ENCODE measurements at places on chromosomes 5 and 9.
A peak's percentile ranks its signal among the peaks of the same experiment; 100 is the strongest.

DNA sequence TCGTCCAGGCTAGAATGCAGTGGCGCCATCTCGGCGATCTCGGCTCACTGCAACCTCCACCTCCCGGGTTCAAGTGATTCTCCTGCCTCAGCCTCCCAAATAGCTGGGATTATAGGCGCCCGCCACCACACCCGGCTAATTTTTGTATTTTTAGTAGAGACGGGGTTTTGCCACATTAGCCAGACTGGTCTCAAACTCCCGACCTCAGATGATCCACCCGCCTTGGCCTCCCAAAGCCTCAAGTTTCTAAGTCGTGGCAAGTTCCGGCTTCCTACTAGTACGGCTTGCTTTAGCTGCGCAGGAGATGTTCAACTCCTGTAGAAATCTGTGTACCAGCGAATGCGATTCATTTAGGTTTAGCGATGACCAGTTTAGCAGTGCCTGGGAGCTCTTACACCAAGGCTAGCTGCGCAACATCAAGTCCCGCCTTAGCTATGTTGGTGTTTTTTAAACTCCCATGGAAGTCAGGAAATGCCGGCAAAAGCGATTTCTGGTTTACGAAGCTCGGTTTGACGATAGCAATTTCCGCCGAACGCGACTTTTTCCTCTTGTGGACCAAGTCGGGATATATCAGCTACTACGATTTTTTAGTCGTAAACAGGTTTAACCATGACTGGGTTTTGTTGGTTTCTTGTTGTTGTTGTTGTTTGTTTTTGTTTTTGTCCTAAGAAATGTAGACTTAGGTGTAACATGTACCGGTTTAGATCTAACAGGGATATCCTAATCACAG lies 46.4 kb downstream of the ANXA2R start:
- DNase-seq = peak; percentile 73

- DNase-seq = no peak
Measured at GRCh38 chr9:124343533-124344290, 71.5 kb downstream of the PSMB7 start.

- no peak for DNase-seq
Measured at GRCh38 chr5:80369521-80369920, 38.3 kb upstream of the ZFYVE16 start.

DNA sequence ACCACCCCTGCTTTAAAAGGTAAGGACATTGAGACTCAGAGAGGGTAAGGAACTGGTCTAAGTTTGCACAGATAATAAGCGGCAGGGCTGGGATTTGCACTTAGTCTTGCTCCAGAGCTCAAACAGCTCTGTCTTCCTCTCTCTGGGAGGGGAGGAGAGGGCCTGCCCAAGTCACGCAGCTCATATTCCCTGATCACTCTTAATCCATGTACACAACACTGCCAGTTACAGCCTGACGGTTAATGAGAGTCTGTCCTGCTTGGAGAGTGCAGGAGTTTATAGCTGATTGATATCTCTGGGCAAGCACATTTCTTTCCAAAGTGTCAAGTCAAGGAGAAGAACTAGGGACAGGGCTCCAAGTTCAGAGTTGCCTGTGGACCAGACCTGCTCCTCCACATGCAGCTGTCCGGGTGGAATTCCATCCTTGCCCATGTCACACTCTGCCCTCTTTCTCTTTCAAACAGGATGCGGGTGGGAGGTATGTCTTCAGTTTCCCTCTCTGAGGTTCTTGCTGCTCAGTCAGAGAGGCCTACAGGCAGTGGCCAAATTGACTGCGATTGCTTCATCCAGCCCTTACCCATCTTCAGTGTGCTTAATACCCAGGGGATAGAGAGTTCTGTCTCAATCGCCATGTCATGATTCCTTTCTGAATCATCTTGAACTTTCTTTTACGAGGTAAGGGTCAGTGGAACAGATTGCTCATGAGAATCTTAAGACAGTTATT lies 54.5 kb downstream of the GALNT12 start:
- no peak for DNase-seq

GRCh38 chr5:104431002-104431620 lies 868.5 kb upstream of the NUDT12 start:
- no peak for DNase-seq

- DNase-seq = no peak
Measured at GRCh38 chr5:61626639-61627282, 294.7 kb downstream of the ZSWIM6 start.

- DNase-seq = no peak
Measured at GRCh38 chr9:134329886-134330285, 3.6 kb downstream of the RXRA start.

DNA sequence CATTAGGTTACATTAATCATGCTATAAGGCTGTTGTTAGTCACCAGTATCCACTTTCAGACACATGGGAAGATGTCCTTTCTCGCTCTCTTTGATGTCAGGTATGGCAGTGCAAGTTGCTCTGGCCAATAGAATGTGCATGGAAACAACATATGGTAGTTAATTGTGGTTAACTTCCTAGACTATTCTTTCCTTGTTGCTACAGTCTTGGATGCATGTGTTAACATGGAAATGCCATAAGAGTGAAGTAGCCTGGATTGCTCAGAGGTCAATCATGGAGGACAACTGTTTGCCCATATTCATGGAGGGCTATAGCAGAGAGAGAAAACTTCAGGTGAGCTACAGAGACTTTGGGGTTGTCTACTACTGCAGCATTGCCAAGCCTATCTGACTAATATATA lies 245.8 kb upstream of the GAS1 start:
- no peak for DNase-seq

DNA sequence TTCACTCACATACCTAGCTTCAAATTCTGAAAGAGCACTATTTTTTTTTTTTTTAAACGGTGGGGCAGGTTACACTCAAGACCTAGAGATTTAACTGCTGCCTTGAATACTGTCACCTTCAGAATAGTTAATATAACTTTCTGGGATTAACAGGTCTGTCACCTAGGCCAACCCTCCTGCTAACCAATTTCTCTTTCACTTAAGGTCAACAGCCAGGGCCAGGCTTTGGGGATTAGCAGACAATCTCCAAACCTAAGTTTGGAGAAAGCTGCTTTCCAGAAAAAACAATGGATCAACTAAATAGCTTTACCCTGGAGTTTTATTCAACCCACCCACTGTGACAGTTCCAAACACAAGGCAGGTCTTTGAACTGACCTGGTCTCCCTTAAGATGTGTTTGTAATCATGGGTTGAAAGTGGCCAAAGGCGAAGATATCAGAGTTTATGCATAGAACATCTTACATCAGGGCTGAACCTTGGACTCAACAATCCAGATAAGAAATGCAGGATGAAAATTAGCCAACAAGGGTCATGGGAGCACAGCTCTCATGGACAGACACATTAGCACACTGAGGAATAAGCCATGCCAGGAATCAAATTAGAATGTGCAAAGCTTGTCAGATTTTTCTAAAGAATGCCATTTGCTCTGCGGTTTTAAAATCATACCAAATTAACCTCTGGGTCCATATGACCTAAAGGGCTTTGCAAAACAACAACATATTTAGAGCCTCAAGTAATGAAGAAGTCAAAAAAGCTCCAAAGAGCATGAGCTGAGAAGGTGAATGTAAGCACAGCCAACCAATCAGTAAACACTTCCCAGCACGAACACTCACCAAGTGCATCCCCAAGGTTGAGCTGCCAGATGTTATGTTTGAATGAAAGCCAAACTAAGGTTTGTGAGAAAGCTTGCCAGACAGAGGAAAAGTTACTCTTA lies 538.5 kb upstream of the DMAC1 start:
- no peak for DNase-seq

DNA sequence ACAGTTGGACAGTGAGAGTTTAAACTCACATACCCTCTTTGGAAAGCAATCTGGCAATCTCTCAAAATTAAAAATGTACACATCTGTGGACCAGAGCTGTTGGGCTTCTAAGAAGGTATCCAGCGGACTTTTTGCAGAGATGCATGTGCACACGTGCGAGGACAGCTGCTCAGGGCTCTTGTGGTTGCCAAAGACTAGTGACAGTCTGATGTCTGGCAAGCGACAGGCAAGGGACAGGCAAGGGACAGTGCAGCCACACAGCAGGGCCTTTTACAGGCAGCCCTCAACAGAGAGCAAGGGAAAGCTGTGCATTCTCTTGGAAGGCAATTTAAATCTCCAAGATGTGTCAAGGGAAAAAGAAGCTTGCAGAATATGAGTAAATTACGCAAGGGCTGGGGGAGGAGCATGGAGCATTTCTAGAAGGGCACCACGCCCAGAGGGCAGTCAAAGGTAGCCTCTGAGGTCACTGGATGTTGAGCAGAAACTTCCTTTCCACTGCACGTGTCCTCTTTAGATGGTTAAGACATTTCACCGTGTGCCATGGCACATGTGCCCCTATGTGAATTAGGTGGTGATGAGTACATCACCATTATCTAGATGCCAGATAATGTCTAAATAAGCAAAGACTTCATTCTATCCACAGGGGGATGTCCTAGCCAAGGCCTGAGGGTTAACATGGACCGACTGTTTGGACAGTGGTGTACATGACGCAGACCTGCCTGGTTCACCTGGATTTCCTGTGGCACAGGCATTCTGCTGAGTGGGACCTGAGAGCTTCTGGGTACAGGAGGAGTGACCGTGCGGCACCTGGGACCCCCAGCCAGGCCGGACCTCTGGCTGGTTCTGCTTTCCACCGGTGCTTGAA lies 9.1 kb downstream of the GFPT2 start:
- DNase-seq = no peak

GRCh38 chr5:168408561-168409305 lies 77.5 kb upstream of the RARS1 start:
- DNase-seq = no peak

- DNase-seq = peak; percentile 67
Measured at GRCh38 chr5:176810081-176810597, at the start of gene UNC5A. Gene UNC5A (plus strand): TSS chr5:176810559. CDS start chr5:176810751, 192 bp downstream.

GRCh38 chr9:83511051-83511450 lies 27.1 kb downstream of the FRMD3 start:
- peak; percentile 35 for DNase-seq

DNA sequence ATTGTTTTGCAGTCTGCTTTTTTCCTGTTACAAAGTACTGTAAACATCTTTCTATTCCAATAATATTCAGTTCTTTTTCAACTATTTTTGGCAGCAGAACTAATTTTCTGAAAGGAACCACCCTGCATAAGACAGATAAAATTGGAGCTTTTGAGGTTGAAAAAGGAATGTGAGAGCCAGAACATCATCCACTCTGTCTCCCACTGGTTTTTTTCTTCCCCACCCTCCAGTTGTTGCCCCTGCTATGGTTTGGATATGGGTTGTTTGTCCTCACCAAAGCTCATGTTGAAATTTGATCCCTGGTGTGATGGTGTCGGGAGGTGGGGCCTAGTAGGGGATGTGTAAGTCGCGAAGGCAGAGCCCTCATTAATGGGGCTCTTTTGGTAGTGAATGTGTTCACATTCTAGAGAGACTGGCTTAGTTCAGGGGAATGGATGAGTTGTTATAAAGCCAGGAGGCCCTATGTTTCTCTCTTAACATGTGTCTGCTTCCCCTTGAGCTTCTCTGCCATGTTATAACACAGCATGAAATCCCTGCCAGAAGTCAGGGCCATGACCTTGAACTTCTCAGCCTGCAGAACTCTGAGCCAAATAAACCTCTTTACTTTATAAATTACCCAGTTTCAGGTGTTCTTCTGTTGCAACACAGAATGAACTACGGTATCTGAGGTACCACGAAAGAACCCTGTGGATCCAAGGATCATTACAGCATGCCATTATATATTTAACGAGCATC lies 34.8 kb upstream of the MAST4 start:
- no peak for DNase-seq

- DNase-seq = peak; percentile 43
Measured at GRCh38 chr5:154829589-154830218, 20.7 kb downstream of the FAXDC2 start.

- no peak for DNase-seq
Measured at GRCh38 chr5:8740595-8740994, 805.3 kb downstream of the SEMA5A start.

GRCh38 chr5:172147857-172148256 lies 40.2 kb downstream of the STK10 start:
- DNase-seq = no peak

GRCh38 chr9:89610391-89610925 lies 5.6 kb downstream of the GADD45G start:
- DNase-seq = no peak

- DNase-seq = no peak
Measured at GRCh38 chr9:134374301-134375010, 48.2 kb downstream of the RXRA start.

DNA sequence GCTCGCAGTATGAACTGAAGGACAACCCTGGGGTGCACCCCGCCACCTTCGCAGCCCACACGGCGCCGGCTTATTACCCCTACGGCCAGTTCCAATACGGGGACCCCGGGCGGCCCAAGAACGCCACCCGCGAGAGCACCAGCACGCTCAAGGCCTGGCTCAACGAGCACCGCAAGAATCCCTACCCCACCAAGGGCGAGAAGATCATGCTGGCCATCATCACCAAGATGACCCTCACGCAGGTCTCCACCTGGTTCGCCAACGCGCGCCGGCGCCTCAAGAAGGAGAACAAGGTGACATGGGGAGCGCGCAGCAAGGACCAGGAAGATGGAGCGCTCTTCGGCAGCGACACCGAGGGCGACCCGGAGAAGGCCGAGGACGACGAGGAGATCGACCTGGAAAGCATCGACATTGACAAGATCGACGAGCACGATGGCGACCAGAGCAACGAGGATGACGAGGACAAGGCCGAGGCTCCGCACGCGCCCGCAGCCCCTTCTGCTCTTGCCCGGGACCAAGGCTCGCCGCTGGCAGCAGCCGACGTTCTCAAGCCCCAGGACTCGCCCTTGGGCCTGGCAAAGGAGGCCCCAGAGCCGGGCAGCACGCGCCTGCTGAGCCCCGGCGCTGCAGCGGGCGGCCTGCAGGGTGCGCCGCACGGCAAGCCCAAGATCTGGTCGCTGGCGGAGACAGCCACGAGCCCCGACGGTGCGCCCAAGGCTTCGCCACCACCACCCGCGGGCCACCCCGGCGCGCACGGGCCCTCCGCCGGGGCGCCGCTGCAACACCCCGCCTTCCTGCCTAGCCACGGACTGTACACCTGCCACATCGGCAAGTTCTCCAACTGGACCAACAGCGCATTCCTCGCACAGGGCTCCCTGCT lies 3.8 kb downstream of the IRX1 start:
- DNase-seq = no peak

- no peak for DNase-seq
Measured at GRCh38 chr9:32260151-32260862, 124.1 kb upstream of the ACO1 start.

- no peak for DNase-seq
Measured at GRCh38 chr5:97726106-97726505, 543.1 kb upstream of the RIOK2 start.

GRCh38 chr5:8663374-8663773 lies 794.4 kb downstream of the MTRR start:
- DNase-seq = no peak

DNA sequence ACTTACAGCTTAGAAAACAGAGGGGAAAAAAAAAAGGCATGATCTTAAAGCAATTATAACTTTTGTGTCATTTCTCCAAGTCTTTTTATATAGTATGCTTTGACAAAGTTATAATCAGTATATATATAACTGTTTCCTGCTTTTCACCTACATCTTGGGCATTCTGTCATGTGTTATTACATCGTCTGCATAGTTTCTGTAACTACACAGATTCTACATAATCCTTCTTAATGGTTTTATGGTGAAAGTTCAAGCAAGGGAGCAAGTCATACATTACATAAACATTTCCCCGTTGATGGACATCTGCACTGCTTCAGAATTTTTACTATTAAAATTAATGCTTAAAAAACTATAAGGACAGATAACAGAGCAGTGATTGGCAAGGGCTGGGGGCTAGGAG lies 12.1 kb downstream of the FEM1C start:
- DNase-seq = no peak
